Central memory CD8-positive, alpha-beta T cell (primary cell): ENCODE measurements at places on chromosomes 16 and 17.

DNA sequence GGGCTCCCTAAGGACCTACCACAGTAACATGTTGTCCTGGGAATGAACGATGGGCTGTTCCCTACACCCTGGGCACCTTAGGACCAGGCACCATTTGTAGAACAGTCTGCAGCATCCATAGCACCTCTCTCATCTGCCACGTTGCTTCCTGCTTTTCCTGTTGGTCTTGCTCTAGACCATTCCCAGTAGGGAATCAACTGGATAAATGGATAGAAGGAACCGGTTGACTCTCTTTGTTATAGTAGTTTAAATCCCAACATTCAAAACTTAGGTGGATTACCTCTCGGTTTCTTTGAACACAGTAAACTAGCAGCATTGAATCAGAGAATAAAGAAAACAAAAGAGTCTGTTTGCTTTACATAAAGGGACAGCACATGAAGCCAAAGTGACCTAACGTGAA lies 159.1 kb downstream of the HS3ST3B1 start:
- H3K36me3 ChIP-seq: no peaks in the 10 kb centered on the region
- H3K4me1 ChIP-seq: peaks cover 6% of the 10 kb centered on the region
- no peak overlapping the region for H3K27ac ChIP-seq
- peaks cover 53% of the 10 kb centered on the region for H3K27me3 ChIP-seq

- H3K27me3 ChIP-seq: no peaks in the 10 kb centered on the region
- H3K36me3 ChIP-seq: peaks cover 40% of the 10 kb centered on the region
- H3K4me1 ChIP-seq: peaks cover 8% of the 10 kb centered on the region
- H3K4me3 ChIP-seq: no peak overlapping the region
- no peak overlapping the region for H3K27ac ChIP-seq
- DNase-seq: no peak
Observed at GRCh38 chr16:16071631-16072244, 122.3 kb downstream of the ABCC1 start.

DNA sequence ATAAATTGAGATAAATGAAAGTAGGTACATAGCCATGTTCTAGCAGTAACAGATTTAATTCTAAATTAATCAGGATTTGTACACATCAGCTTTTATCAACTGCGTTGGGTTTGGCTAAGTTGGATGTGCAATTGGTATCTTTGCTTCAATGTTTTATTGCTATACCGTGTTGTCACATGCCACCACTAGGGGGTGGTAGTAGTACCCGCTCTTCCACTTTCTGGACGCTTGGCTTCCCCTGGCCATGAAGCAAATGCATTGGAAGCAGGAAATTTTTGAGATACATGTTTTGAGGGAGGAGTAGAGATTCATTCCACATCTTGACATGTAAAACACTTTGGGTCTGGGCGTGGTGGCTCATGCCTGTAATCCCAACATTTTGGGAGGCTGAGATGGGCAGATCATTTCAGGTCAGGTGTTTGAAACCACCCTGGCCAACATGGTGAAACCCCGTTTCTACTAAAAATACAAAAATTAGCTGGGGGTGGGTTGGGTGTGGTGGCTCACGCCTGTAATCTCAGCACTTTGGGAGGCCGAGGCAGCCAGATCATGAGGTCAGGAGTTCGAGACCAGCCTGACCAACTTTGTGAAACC lies 58.6 kb downstream of the EMP2 start:
- H3K4me1 ChIP-seq: no peaks in the 10 kb centered on the region
- no peak for DNase-seq
- H3K27ac ChIP-seq: no peak overlapping the region
- no peak overlapping the region for H3K4me3 ChIP-seq

GRCh38 chr17:74215342-74215727 lies 2.0 kb downstream of the TTYH2 start:
- peak overlapping the region; percentile 87 for H3K4me3 ChIP-seq
- no peaks in the 10 kb centered on the region for H3K27me3 ChIP-seq
- H3K27ac ChIP-seq: peak overlapping the region; percentile 95
- H3K4me1 ChIP-seq: peaks cover 53% of the 10 kb centered on the region

GRCh38 chr16:12819126-12820117 lies 15.7 kb upstream of the CPPED1 start:
- H3K4me1 ChIP-seq: peaks cover 6% of the 10 kb centered on the region
- DNase-seq: peak; percentile 54
- peaks cover 13% of the 10 kb centered on the region for H3K27me3 ChIP-seq

GRCh38 chr17:29633886-29634285 lies 11.2 kb upstream of the CORO6 start:
- H3K4me1 ChIP-seq: peaks cover 22% of the 10 kb centered on the region
- H3K4me3 ChIP-seq: no peak overlapping the region
- H3K27ac ChIP-seq: peak overlapping the region; percentile 10
- no peaks in the 10 kb centered on the region for H3K27me3 ChIP-seq

DNA sequence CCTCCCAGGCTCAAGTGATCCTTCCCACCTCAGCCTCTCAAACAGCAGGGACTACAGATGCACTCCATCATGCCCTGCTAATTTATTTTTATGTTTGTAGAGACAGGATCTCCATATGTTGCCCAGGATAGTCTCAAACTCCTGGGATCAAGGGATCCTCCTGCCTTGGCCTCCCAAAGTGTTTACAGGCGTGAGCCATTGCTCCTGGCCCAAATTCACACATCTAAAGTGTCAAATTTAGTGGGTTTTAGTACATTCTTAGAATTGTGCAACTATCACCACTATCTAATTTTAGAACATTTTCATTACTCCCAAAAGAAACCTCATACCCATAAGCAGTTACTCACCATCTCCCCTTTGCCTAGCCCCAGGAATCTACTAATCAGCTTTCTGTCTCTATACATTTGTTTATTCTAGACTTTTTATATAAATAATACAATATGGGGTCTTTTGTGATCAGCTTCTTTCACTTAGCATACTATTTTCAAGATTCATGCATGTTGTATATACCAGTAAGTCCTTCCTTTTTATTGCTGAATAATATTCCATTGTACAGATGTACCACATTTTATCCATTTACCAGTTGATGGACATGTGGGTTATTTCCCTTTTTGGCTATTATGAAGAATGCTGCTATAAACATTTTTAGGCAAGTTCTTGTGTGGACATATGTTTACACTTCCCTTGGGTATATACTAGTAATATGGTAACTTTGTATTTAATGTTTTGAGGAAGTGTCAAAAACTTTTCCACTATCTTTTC lies 25.1 kb upstream of the ITGA2B start:
- no peak overlapping the region for H3K4me3 ChIP-seq
- DNase-seq: no peak
- H3K27me3 ChIP-seq: no peaks in the 10 kb centered on the region
- H3K27ac ChIP-seq: no peak overlapping the region

DNA sequence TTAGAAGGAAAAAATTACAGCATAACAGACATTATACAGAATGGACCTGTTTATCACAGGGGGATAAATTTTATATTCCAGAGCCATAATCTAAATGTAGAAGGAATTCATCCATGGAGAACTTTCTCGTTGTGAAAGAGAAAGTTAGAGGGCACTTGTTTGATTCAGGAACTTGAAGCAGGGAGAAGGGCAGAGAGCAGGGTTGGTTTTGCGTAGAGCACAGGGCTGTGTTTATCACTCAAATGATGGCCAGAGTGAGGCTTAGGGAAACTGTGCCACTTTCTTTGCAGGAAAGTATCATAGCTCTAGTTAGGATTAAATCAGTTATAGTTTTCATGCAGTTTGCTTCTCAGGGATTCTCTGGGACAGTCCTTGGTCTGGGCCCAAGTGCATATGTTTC lies 29.1 kb upstream of the MED13 start:
- DNase-seq: no peak
- H3K4me3 ChIP-seq: no peak overlapping the region
- H3K4me1 ChIP-seq: no peaks in the 10 kb centered on the region
- H3K36me3 ChIP-seq: peaks cover 4% of the 10 kb centered on the region
- H3K27ac ChIP-seq: no peak overlapping the region

DNA sequence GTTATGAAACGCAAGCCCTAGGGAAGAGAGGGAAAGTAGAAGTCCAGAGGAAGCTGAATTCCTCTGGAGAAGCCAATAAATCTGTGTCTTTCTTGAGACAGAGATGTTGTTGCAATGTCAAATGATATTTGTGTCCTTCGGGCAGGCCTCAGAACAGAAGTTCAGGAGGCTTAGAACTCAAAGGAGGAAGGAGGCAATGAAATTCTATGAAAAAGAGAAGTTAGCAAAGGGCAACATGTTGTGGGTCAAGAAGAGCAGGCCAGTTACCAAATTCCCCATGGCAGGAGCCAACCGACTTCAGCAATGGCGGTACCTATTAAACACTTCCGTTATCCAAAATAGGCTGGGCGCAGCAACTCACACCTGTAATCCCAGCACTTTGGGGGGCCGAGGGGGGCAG lies 109.0 kb upstream of the DHX40 start:
- no peak overlapping the region for H3K4me3 ChIP-seq
- no peak overlapping the region for H3K27ac ChIP-seq
- H3K27me3 ChIP-seq: peaks cover 13% of the 10 kb centered on the region
- no peaks in the 10 kb centered on the region for H3K4me1 ChIP-seq

DNA sequence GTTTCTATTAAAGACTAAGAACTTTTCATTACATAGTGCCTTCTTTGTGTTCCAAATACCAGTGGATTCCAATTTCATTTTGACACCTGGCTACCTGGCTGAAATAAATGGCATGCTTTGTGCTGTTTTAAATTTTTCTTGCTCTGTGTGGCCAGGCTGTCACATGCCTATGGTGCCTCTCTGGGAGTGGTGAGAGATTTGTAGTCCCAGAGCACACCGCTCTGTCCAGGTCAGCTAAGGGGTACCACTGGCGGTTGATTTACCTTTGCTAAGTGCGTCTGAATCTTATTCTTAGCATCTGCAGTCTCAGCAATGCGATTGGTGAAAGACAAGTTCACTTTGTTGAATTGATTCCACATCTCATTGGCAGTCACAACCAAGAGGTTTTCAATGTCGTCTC lies 29.4 kb downstream of the TEKT3 start:
- peaks cover 26% of the 10 kb centered on the region for H3K27me3 ChIP-seq
- no peaks in the 10 kb centered on the region for H3K36me3 ChIP-seq

- H3K4me1 ChIP-seq: peaks cover 15% of the 10 kb centered on the region
- H3K36me3 ChIP-seq: no peaks in the 10 kb centered on the region
- H3K4me3 ChIP-seq: peak overlapping the region; percentile 61
- H3K27ac ChIP-seq: peak overlapping the region; percentile 27
Observed at GRCh38 chr16:66360624-66361324, 5.7 kb upstream of the CDH5 start.

GRCh38 chr16:85853547-85854545 lies 45.1 kb upstream of the IRF8 start:
- no peaks in the 10 kb centered on the region for H3K27me3 ChIP-seq
- no peaks in the 10 kb centered on the region for H3K4me1 ChIP-seq
- no peak for DNase-seq
- peaks cover 2% of the 10 kb centered on the region for H3K36me3 ChIP-seq
- no peak overlapping the region for H3K4me3 ChIP-seq

GRCh38 chr16:283033-283805 lies at the start of gene PDIA2:
TSS of gene PDIA2 (plus strand) at chr16:283164. CDS start at chr16:283170, 6 bp downstream.
- no peak within 1 kb of the TSS for H3K4me3 ChIP-seq
- no peak within 1 kb of the TSS for H3K27ac ChIP-seq
- H3K36me3 ChIP-seq: peaks cover 7% of the 10 kb centered on the region
- no peak for DNase-seq
- peaks cover 6% of the 10 kb centered on the region for H3K4me1 ChIP-seq

GRCh38 chr16:67449336-67449735 lies 18.4 kb downstream of the HSD11B2 start:
- H3K4me1 ChIP-seq: peaks cover 34% of the 10 kb centered on the region
- peaks cover 14% of the 10 kb centered on the region for H3K36me3 ChIP-seq
- H3K4me3 ChIP-seq: no peak overlapping the region
- H3K27me3 ChIP-seq: no peaks in the 10 kb centered on the region

DNA sequence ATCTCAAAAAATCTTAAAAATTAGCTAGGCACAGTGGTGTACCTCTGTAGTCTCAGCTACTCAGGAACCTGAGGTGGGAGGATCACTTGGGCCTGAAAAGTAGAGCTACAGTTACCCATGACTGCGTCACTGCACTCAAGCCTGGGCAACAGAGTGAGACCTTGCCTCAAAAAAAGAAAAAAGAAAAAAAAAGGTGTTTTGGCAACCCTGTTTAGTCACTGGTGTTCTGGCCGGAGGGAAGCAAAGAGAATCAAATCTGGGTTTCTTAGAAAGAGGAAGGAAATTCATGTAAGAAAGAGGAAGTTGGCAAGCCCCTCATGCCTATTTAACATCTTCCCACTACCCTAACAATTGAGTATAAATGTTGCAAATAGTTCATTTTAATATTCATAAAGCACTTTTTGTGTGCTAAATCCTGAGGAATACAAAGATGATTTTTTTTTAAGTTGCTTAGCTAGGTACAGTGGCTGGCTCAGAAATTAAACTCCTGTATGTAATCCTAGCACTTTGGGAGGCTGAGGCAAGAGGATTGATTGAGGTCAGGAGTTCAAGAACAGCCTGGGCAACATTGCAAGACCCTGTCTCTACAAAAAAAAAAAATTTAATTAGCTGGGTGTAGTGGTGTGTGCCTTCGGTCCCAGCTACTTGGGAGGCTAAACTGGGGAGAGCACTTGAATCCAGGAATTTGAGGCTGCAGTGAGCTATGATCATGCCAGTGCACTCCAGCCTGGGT lies 6.5 kb upstream of the USP32 start:
- DNase-seq: no peak
- no peaks in the 10 kb centered on the region for H3K4me1 ChIP-seq
- H3K36me3 ChIP-seq: peaks cover 3% of the 10 kb centered on the region
- no peaks in the 10 kb centered on the region for H3K27me3 ChIP-seq

- no peaks in the 10 kb centered on the region for H3K4me1 ChIP-seq
- peaks cover 44% of the 10 kb centered on the region for H3K27me3 ChIP-seq
- no peak overlapping the region for H3K27ac ChIP-seq
Observed at GRCh38 chr16:14963281-14964173, 11.3 kb upstream of the PDXDC1 start.

- H3K27ac ChIP-seq: no peak overlapping the region
- H3K4me1 ChIP-seq: no peaks in the 10 kb centered on the region
- H3K27me3 ChIP-seq: peaks cover 36% of the 10 kb centered on the region
Observed at GRCh38 chr17:3502466-3502865, 26.7 kb downstream of the ASPA start.

DNA sequence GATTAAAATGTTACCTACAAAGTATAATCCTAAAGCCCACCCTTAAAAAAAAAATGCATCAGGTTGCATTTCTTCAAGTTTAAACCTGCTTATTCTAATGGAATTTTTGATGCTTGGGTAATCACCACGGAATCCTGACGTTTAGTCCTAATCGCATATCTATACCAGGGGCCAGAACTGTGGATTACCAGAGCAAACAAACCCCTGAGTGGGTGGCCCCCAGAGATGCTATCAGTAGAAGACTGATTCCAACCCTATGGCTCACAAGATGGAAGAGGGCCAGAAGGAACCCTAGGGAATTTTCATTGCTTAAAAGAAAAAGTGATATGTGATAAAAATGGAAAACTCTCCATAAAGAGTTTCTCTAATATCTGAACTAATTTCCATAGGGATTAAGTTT lies 152.2 kb upstream of the NOG start:
- H3K36me3 ChIP-seq: no peaks in the 10 kb centered on the region
- no peak overlapping the region for H3K27ac ChIP-seq
- H3K4me3 ChIP-seq: no peak overlapping the region

DNA sequence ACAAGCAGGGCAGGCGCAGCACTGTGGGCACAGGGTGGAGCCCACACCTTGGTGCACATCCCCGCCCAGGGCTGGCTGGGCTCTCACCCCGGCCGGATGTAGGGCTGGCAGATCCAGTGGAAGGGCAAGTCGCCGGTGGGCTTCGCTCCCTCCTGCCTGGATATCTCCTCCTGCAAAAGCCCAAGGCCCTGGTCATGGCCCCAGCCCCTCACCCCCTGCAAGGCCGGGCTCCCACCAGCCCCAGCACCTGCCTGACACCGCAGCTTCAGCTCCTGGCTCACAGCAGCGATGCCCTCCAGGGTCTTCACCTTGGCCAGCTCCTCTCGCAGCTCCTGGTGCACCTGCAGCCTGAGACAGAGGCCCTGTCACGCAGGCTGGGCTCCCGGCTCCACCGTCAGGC lies 5.0 kb downstream of the DUS1L start:
- no peaks in the 10 kb centered on the region for H3K4me1 ChIP-seq
- no peak overlapping the region for H3K27ac ChIP-seq
- H3K4me3 ChIP-seq: no peak overlapping the region
- peaks cover 15% of the 10 kb centered on the region for H3K36me3 ChIP-seq
- H3K27me3 ChIP-seq: no peaks in the 10 kb centered on the region
